H1 (cell line): ENCODE measurements at places on chromosomes 3 and 15.

DNA sequence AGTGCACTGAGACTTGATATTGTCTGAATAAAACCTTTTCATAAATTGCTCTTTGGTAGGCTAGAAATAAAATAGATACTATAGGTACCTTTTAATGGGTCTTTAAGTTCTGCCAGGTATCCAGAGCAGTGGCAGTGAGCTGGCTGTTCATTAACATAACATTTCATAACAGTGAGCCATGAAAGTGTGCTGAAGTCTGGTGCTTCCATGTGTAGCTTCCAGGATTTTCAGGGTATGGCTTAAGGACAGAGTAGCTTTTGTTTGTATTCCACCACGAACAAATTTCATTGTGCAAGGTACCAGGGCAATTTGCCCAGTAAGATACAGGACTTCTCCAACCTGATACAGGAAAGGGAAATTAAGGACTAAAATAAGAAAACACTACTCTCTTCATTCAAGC, 124.7 kb upstream of the NANOGP8 start:
- no peak for DNase-seq

- no peak for DNase-seq
Measured at GRCh38 chr3:5305684-5305989, 118.1 kb downstream of the EDEM1 start.

GRCh38 chr15:77702211-77702957, 69.7 kb upstream of the LINGO1 start:
- DNase-seq, result peak; percentile 25

- DNase-seq, result no peak
Measured at GRCh38 chr15:60458721-60459120, 20.2 kb downstream of the ICE2 start.

GRCh38 chr15:25737218-25737643, 125.9 kb downstream of the ATP10A start:
- DNase-seq, result no peak

DNA sequence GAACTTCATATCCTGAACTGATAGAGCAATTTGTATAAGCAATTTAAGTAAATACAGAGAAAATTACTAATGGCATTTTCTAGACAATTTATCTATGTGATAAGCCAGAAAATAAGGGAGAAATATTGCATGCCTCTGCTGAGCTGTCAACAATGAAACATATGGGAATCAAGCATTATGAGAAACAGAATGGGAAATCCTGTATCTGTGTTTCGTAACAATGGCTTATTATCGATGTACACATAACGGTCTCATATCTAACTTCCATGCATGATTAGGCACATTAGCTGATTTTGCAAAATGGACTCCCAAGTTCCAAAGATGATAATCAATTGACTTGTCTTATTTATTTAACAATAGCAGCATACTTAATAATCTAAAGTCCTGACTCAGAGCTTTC, 30.4 kb upstream of the KCNMB2 start:
- DNase-seq, result no peak

DNA sequence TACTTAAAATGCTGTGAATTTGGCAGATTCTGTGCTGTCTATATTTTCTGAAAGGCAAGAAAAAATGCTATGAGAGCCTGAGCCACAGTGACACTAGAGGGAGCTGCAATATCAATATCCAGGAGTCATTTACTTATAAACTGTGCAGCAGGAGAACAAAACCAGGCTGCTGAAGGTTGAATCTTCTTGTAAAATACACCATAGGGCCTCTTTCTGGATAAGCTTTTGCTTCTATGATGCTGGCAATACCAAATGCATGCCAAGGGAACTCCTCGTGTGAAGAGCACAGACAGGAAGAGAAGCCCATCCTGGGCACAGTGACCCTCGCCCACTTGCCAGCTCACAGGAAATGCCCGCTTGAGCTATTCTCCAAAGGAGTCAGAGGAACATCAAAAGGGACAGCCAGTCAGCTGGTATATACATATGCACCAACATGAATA, 48.0 kb upstream of the TSPAN3 start:
- DNase-seq, result no peak

DNA sequence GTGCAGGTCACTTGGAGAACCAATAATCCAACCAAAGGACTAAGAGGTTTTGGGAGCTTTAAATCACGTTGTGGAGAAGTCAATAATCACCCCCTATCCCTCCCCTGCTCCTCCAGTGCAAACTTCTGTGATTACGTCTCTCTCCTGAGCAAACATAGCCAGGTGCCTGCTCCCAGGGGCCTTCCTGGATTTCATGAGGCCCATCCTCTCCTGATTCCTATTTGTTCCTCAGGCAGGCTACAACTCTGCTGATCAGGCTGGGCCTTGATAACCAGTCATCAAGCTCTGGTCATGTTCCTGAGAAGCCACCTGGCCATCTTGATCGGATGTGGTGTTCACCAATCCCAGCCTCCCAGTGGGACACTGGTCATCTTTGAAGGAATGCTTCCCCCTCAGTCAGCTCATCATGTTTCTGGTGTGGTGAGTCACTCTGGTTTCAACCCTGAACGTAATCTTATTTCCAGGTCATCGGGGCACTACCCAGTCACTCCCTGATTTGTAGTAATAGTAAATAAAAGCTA, 2.9 kb upstream of the ZNF710 start:
- no peak for DNase-seq

DNA sequence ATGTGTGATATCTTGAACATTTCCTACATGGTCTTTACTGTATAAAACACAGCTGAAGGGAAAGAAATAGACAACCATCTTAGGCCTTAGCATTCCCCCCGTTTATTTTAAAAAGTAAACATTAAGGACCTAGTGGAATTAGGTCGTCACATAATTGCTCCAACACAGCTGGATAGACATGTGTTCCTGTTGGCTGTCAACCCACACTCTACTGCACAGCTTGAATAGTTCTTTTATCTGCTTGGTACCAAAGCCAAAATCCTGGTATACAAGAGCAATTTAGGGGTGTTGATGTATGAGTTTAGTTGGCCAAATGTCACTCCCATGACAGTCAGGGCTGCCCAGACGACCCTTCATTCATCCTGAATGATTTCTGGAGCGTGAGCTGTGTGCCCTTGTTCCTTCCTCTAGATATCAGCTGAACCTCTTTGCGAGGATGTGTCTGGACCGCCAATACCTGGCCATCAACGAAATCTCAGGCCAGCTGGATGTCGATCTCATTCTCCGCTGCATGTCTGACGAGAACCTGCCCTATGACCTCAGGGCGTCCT, 179.7 kb downstream of the ITPR1 start:
- DNase-seq, result no peak

- DNase-seq, result no peak
Measured at GRCh38 chr3:38129058-38129457, 7.9 kb downstream of the ACAA1 start.

- DNase-seq, result no peak
Measured at GRCh38 chr3:57961177-57961827, 46.9 kb upstream of the FLNB start.

- DNase-seq, result peak; percentile 46
Measured at GRCh38 chr15:77030928-77031375, 36.0 kb downstream of the PSTPIP1 start.

- no peak for DNase-seq
Measured at GRCh38 chr3:146705225-146705624, 100.1 kb upstream of the PLSCR5 start.

DNA sequence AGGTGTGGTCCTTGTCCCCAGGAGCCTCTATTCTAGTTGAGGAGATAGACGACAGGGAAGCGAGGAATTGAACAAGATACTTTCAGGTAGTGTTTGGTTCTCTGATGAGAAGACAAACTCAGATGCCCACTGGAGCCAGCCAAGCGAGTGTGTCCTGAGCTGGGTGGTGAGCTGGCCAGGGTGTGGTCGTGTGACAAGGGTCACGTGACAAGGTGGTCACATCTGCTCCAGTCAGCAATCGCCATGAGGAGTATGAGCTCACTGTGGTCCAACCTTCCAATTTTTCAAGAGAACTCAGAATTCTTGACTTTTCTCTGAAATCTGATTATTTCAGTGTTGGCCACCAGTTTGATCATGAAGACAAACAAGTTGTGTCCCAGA, 39.5 kb downstream of the SLC6A6 start:
- no peak for DNase-seq

GRCh38 chr3:150243466-150243865, 164.6 kb upstream of the TSC22D2 start:
- no peak for DNase-seq

DNA sequence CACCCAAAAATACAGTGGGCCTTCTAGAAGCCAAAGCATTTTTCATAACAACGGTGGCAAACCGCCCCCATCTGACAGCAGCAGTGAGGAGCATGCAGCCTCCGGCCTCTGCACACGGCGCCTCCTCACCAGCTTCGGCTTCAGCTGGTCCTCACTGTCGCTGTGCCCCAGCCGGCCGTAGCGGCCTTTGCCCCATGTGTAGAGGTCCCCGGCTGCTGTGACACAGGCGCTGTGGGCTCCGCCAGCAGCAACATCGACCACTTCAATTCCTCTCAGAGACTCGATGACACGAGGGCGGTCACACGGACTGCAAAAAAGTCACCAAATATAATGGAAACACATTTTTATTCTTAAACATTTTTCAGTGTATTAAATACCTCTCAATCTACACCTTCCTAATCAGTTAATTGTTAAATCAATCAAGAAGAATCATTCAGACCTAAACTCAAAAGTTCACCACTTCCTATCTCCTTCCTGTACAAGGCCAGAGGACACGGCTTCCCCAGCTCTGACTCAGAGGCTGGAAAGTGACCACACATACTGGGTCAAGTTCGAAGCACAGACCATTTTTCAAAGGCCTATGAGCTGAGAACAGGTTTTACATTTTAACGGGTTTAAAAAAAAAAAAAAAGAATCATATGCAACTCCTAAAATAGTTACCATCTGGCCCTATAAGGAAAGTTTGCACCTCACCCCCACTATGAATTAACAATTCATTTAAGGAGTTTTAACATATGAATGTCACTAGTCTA, 33.6 kb upstream of the OCA2 start:
- no peak for DNase-seq

DNA sequence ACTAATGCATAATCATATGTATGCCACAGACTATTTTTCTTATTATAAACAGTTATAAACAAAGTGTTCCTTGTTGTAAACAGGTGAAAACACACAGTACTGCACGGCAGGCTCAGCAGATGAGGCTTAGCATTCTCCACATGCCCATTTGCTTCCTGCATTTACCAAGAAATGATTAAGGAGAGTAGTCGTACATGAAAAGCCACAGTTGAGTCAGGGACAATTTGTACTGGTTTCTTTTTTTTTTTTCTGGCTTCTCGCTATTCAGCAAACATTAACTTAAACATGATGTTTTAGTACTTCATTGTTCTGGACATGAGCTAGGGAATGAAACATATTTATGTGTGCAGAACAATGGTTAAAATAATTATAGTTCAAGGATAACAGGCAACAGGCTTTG, 63.4 kb downstream of the GHSR start:
- DNase-seq, result no peak

DNA sequence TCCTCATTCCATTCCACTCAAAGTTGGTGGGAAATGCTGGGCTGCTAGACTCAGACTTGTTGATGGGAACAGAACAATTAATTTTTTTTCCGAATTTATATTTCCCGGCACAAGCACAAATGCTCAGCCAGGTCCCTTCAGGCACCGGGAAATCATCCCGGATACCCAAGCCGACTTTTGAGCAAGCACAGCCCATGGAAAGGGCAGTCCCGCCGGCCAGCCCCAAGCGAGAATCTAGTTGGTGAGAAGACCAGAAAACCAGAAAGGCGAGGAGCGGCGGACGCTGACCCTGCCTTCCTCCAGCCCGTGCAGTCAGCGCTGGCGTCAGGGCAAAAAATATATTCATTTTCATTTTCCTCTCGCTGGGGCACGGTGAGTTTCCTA, 763 bp upstream of the ZIC4 start:
- DNase-seq, result no peak

DNA sequence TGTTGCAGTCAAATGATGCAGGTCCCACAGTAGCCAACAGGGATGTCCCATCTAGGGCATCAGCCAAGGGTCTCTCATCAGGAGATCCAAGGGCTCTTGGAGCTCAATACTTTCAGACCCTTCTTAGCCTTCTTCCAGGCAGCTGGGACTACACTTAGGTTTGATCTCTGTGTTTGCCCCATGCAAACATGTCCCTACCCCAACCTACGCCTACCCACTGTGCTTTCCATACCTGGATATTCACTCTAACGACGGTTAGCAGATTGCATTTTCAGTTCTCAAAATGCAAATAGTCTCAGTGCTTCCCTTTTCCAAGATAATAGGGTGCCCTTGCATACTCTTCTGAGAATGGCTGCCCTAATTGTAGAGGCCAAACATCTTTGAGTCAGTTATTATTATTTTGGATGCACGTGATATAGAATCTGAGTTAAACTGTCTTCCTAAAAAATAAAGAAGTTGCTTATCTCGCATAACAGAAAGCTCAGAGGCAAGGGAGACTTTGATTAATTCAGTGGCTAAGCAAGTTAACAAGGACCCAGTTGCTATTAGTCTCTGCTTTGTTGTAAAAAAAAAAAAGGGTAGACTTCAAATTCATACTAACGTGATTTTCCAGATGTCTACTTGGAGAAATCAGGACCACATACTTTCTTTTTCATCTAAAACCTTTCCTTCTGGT, 1.0 kb upstream of the CEP70 start:
- no peak for DNase-seq

- no peak for DNase-seq
Measured at GRCh38 chr3:184175981-184176376, 1.3 kb downstream of the AP2M1 start.

GRCh38 chr15:25171856-25172687, 217.3 kb downstream of the SNRPN start:
- no peak for DNase-seq

DNA sequence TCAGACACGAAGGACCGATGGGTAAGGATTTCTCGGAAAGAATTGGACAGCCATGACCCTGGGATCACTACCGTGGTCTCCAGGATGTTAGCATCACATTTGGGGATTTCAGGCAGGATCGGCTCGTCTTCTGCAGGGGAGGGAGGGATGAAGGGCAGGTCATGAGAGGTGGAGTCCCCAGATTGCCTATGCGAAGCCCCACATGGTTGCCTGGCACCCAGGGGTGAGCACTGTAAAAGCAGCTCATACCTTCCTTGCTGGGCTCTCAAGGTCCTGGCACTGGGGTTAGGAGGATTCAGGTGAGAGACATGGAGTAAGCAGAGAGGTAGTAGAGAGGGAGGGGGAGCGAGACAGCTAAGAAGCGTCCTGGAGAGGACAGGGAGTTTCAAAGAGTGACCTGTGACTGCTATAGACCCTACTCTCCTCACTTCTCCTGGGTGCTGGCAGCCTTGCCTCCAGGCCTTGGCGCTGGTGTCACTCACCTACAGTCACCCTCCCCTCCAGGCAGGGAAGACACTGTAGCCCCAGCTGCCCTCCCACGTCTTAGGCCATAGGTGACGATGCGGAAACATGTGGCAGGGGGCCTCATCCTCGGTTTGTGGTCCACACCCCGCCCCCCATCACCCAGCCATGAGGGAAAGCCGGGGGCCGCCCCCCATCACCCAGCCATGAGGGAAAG, 15.0 kb upstream of the EHD4 start:
- DNase-seq, result no peak
